Sigmoid colon (tissue), 7 donors: ENCODE measurements at places on chromosomes 12 and 14. TPM values are rescaled to one million over a fixed set of nuclear protein-coding genes. Genes with fewer than 3 reads are reported as not detected.
A peak's percentile ranks its signal among the peaks of the same experiment; 100 is the strongest.

GRCh38 chr14:61280092-61280525, 1.0 kb downstream of the TMEM30B start:
- H3K4me1 ChIP-seq: no peaks in the 10 kb centered on the region
- peak overlapping the region; percentile 40 for H3K4me3 ChIP-seq
- H3K36me3 ChIP-seq: no peaks in the 10 kb centered on the region
- peaks cover 10% of the 10 kb centered on the region for H3K27me3 ChIP-seq

DNA sequence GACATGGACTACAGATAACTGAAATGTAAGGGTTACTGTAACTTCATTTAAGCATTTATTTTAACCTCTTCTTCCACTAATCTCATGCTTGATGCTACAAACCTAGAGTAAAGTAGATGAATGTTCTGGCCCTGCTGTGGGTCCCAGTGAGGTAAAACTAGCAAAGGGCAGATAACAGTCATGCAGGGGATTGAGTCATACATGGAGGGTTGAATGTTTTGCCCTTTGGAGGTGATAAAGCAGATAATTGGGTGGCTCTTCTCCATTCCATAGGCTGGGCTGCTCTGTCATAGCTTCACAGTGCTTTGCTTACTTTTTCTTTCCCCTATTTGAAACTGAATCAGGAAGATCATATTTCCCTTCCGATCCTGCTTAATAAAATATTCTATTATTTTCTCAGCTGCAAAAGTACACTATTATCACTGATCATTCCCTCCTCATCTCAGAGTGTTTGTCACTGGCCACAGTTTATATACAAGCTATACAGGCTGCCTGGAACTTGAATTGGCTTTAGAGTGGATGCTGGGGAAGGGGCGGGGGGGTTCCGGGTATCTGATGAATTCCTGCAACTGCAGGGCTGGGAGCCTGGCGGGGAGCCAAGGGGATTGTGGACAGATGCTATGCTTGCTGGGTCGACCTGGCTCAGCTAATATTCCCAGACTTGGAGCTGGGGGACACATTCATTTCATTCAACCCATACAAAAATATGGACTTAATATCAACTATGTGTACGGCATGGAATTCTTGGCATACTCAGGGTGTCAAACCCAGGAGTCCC, 235.1 kb downstream of the NRXN3 start:
- H3K4me1 ChIP-seq: no peaks in the 10 kb centered on the region
- no peak overlapping the region for H3K27ac ChIP-seq
- no peak overlapping the region for H3K4me3 ChIP-seq
- no peak for DNase-seq
- H3K36me3 ChIP-seq: no peaks in the 10 kb centered on the region
- H3K27me3 ChIP-seq: no peaks in the 10 kb centered on the region

- no peaks in the 10 kb centered on the region for H3K4me1 ChIP-seq
- no peaks in the 10 kb centered on the region for H3K27me3 ChIP-seq
- H3K36me3 ChIP-seq: no peaks in the 10 kb centered on the region
- no peak overlapping the region for H3K27ac ChIP-seq
- no peak for DNase-seq
Measured at GRCh38 chr14:54267172-54267571, 129.6 kb upstream of the CDKN3 start.

The PLEKHD1 gene
- 0.55 TPM for total RNA-seq

The TOMM20L gene
- total RNA-seq: not detected

The BCL2L14 gene
- not detected for total RNA-seq
